Frontal cortex (tissue), 4 donors: ENCODE measurements at places on chromosomes 2 and 18.

GRCh38 chr2:228827056-228827700 is 443.9 kb downstream of the PID1 start:
- DNase-seq, result no peak

DNA sequence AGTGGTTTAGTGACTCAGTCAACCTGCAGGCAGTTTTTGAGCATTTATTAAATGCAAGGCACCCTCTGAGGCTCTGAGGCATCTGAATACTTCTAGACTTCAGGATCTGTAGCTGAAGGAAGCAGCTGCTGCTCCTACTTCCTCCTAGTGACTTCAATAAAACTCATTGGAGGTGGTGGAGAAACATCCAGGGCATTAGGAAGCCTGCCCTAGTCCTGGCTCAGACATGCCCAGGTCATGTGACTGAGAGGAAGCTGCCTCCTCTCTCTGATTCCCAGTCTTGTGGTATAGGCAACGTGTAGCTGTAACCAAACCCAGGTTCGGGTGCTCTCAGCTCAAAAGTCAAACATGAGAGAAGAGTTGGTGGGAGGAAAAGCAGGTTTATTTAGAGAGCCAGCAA is 287.2 kb upstream of the GYPC start:
- no peak for DNase-seq

- DNase-seq, result no peak
These were observed 92.5 kb downstream of the ZFP36L2 start for GRCh38 chr2:43133708-43134570.

- no peak for DNase-seq
These were observed 32.8 kb downstream of the SRBD1 start for GRCh38 chr2:45578056-45578843.

DNA sequence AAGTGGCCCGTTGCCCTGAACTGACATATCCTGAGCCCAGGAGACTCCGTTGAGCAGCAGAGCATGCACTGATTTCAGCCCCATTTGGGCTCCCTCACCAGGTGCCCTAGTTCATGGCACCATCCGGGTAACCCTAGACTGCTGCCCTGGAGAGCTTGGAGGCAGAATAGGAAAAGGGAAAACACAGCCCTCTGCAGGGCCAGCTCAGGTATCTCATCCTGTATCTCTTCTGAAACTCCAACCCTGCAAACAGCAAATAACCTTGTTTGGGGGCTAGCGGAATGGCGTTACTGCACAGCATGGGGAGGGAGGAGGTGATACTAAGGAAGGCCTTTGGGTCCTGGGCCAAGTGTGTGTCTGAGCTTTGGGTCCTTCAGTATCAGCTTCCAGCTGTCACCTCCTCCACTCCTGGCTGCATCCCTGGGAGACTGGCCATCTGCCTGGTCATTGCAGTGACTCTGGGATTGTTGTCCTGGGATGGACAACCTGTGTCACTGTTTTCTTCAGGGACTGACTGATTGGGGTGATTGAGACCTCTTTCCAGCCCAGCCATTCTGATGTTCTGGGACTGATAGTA is 233.8 kb upstream of the SKOR2 start:
- DNase-seq, result no peak

DNA sequence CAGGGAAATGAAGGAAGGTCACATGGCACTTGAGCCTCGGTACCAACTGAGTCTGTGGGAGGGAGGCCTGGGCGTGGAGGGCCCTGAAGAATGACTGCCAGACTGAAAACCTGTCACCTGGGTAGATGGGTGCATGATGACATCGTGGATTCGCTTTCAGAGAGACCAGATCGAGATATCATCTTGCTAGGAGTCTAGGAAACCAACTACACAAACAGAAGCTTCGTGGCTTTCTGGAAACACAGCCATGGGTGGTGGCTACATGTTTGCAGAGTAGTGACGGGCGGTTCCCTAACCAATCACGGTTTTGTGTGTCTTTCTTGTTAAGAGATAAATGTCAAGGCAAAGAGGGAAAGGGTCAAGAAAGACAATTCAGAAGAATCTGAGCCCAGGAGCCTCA is 155.0 kb downstream of the EIPR1 start:
- no peak for DNase-seq

GRCh38 chr2:212961255-212961654 is 190.2 kb downstream of the IKZF2 start:
- no peak for DNase-seq

DNA sequence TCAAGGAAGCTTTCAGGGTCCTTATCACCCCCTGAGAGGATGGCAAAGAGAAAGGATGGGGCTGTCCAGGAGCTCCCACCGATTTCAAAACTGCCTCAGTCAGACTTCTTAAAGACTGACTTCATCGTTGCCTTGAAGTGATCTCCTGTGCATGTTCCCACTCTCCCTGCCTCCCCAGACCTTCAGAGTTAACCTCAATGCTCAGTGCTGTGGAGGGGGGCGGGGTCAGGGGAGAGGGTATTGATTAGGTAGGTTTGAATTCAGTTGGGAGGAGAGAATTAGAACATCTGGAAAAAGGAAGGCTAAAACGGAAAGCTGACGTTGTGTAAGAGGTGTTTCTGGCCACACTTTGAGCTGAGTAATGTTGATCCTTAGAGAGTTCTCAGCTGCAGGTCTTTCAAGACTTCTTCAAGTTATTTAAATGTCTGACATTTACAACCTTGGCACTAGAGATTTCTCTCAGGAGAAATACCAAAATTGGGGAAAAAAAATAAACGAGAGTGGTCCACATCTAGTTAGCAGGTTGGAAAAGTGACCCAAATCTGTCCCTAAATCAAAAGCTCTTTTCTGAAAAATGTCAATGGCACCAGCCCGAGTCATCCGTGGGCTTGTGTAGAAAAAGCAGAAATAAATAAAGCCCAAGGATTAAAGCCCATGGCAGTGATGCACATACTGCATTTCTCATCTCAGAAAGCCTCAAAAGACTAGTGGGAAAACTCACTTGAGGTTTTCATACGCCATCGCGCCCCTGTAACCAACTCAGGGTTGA is 134.7 kb upstream of the EPAS1 start:
- no peak for DNase-seq

- no peak for DNase-seq
These were observed 591.9 kb downstream of the IRS1 start for GRCh38 chr2:226207671-226208070.

DNA sequence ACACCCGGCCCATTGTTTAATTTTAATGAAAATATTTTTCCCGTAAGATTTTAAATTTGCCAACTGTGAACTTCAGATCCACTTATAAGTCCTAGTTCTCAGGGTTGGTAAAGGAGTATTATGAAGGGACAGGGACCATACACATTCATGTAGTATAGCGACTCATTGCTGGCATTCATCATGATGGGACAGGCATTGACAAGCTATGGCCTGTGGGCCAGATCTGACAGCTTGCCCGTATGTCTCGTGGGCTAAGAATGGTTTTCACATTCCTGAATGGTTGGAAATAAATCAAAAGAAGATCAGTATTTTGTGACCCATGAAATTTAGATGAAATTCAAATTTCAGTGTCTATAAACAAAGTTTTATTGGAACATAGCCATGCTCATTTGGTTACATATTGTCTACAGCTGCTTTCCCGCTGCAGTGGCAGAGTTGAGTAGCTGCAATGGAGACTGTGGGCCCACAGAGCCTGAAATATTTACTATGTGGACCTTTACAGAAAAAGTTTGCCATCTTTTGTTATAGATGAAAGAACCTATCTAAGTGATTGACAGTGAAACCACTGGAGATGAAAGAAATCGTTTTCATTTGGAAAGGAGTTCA is 4.1 kb downstream of the RAPGEF4 start:
- no peak for DNase-seq

- DNase-seq, result no peak
These were observed 477.5 kb downstream of the SLC4A3 start for GRCh38 chr2:220104871-220105351.

DNA sequence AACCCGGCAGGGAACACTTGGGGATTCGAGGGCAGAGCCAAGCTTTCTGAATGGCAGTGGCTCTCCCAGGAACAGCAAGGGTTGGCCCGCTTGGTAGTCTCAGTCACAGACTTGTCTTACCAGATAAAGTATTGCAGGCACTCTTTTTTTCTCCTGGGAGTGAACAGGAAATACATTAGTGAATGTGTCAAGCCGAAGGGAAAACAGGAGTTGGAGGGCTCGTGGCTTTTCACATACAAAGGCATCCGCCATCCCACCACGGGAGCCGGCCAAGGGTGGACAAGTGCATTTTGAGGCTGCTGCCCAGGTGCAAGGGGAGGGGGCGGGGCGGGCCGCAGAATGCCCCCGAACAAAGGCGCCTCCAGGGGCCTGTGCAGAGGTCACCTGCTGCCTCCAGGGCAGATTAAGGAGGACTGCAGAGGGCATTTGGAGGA is 163.3 kb upstream of the SIX3 start:
- DNase-seq, result no peak

GRCh38 chr2:225584796-225585195 is 185.3 kb downstream of the NYAP2 start:
- no peak for DNase-seq

DNA sequence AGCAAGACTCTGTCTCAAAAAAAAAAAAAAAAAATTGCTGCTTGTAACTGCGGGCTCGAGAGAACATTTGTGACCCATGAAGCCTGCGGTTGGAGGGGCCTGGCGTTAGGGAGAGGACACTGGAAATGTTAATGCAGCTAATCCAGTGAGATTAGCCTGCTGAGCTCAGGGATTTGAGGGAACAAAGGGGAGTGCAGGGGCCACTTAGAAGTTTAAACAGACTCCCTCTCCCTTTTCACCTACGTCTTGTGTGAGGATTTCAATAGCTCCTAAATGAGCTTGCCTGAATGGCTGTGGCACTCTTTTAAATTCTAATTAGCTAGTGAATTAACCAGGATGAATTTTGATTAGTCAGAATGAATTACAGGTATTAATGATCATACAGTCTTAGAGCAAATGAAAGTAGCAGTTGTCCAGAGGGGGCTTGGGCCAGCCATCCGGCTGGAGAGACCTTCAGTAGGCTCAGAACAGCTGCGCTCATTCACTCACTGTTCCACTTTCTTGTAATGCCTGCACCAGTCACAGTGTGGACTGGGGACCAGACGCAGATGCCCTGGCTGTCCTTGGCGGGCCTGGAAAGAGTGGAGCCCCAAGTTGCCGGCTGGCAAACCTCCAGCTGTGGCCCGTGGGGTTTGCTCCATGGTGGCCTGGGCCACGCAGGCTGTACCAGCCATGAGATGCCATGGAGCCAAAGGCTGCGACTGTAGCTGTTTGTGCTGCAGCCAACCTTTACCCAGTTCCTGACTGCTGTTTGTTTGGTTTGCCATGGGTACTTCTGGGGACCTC is 20.8 kb downstream of the LDLRAD4 start:
- DNase-seq, result no peak

- DNase-seq, result no peak
These were observed 1.9 kb upstream of the LNPK start for GRCh38 chr2:176003958-176004357.

GRCh38 chr2:86049529-86049928 is 56.2 kb downstream of the POLR1A start:
- no peak for DNase-seq
